ENCODE measurements at places on chromosomes 16 and 17.
A peak's percentile ranks its signal among the peaks of the same experiment; 100 is the strongest.

GRCh38 chr16:14151256-14152030, 80.3 kb downstream of the MRTFB start:
- no peak for DNase-seq

DNA sequence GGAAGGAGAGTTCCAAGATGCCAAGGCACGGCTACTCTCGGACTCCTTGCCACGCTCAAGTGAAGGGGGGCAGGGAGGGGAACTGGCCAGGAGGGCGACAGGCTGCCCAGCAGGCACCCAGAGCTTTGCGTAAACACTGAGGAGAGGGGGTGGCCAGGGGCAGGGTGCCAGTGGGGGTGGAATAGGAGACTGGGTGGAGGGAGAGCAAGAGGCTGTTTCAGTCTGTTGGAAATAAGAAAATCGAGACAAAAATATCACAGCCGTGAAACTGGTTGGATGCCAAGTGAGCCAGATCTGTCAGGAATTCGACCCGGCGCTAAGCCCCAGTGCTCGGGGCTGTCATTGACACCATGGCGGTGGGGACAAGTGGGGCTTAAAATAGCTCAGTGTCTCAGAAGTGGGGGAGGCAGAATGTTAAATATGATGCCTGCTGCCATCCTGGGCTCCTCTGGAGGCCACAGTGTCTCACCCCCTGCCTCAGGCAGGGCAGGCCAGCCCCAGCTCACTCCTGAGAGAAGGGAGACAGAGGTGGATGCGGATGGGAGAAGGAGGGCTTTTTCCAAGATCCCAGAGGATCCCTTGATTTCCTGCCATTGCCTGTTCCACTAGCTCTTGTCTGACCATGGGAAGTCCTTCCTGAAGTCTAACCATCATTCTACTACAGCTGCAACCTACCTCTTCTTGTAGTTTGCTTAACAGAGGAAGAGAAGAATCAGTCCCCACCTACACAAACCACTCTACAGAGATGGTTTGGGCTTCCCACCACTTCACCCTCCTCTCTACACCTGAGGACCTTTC, 9.5 kb downstream of the PNMT start:
- DNase-seq: no peak

DNA sequence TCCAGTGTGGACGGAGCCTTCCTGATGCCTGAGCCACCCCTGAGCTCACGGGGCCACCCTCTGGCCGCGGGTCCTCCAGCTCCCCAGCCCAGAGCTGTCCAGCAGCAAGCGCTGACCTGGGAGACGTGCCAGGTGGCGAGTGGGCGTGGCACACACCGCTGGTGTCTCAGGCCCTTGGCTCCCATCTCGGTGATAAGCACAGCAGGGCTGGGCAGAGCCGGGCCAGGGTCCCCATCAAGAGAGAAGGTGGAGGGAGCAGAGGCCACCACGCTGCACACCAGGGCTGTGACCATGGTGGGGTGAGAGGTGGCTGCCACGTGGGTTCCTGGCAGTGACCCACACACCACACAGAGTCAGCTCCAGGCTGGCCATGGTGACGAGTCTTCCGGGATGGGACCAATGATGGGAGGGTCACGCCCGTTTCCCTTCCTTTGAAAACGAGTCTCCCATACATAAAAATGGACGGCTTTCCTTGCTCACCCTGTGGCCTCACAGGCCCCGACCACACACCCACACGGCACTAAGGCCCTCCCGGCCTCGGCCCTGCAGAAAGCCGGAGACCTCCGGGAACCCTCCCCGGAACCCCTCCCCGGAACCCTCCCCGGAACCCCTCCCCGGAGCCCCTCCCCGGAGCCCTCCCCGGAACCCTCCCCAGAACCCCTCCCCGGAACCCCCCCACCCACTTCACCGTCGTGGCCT, 16.8 kb downstream of the UTS2R start:
- DNase-seq: peak; percentile 63

GRCh38 chr17:55202896-55203295, 61.9 kb upstream of the HLF start:
- DNase-seq: no peak

- no peak for DNase-seq
Measured at GRCh38 chr16:9778849-9779248, 403.4 kb downstream of the GRIN2A start.

- DNase-seq: no peak
Measured at GRCh38 chr16:13708347-13709120, 211.4 kb upstream of the ERCC4 start.

GRCh38 chr17:17151962-17152361, 54.2 kb downstream of the PLD6 start:
- peak; percentile 99 for DNase-seq

DNA sequence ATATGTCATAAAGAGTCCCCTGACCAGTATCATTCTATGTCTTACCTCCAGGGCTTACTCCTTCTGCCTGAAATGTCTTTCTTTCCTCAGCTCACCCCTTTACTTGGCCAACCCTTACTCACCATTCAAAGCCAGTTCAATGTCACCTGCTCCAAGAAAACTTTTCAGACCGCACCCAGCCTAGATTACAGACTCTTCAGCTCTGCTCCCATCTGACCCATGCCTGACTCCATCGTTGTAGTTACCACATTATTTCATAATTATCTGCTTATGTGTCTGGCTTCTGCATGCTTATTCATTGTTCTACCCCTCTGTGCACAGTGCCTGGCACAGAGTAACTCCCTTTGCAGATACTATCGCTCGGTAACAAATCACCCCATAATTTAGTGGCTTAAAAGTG, 62.5 kb upstream of the TOB1 start:
- DNase-seq: no peak

DNA sequence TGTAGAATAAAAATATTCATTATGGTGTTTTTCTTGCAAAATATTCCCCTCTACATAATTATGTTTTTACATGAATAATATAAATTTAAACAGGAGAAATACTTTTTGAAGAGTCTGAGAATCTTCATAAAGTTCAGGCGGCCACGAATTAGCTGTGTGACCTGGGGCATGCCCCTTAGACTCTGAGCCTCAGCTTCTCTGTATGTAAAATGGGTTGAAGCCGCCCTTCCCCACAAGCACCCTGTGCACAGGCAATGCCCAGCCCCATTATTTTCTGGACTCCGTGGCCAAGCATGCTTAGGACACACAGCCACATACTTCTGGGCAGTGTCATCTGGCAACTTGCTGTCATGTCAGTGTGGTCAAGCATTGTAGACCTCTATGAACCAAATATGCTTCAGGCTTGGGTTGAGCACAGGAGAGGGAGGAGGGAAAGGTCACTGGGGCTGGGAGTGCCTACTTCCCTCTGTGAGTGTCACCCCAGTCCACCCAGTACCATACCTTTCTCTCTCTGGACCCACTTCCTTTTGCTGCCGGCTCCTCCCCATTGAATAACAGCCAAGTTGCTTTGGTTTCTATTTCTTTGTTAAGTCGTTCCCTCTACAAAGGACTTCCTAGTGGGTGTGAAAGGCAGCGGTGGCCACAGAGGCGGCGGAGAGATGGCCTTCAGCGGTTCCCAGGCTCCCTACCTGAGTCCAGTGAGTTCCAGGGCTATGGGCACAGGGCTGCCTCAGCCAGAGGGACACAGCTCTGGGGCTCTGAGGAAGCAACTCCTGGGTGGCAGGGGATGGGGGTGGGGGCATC, at the start of gene LGALS9:
LGALS9 (plus strand) TSS at position 582 of the 804 bp plus-strand sequence; CDS start at position 660, 78 bp downstream.
- peak; percentile 19 for DNase-seq

DNA sequence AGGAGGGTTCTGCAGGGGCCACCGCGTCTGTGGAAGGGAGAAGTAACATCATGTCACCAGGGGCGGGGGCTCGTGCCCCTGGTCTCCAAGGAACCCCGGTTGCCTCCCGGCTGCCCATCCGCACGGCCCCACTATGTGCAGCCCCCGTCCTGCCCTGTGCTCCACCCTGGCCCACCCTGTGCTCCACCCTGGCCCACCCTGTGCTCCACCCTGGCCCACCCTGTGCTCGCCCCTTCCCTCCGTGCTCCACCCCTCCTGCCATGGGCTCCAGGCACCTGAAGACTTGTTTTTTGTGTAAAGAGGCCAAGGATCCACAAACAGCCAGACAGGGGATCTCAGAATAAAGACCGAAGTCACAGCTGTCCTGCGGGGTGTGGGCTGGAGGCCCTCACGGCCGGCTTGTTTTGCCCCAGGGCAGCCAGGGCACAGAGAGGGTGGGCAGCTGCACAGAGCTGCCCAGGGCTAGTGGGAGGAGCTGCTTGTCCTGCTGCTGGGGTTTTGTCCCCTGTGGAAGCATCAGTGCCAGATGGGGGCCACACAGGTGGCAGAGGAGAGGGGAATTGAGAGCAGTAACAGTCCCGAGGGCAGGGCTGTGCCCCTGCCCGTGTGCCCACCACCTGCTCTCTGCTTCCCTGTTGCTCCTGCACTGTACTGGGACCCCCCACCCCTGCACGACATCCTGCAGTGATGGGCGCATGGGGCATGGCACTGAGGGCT, 147.0 kb upstream of the CIBAR2 start:
- no peak for DNase-seq

DNA sequence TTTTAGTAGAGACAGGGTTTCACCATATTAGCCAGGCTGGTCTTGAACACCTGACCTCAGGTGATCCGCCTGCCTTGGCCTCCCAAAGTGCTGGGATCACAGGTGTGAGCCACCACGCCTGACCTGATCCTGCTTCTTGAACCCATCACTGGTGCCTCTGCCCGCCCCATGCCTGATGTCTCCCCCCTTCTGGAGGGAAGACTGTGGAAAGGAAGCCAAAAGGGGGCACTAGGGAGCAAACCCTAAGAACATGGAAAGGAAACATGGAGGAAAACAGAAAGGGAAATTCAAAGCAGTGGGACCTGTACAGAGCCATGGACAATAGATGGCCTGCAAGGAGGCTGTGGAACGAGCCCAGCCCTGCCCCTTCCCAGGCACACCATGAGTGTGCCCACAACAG, 31.1 kb upstream of the FASN start:
- DNase-seq: no peak

DNA sequence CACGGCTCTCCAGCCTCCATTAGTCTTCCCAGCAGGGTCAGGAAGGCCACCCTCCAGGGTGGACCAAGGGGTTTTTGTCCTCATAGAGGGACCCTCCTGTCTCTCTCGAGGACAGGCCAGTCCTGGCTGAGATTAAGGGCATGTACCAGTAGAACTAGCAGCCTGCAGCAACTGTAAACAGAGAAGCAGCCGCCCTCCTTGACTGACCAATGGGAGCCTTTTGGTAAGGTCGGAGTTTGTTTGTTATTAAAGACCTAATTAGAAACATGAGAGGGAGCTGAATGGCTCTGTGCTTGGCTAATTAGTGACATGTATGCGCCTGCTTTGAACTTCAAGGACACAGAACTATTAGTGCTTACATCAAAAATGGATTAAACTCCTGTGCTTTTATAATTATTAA, 80.0 kb downstream of the CCDC182 start:
- DNase-seq: no peak

DNA sequence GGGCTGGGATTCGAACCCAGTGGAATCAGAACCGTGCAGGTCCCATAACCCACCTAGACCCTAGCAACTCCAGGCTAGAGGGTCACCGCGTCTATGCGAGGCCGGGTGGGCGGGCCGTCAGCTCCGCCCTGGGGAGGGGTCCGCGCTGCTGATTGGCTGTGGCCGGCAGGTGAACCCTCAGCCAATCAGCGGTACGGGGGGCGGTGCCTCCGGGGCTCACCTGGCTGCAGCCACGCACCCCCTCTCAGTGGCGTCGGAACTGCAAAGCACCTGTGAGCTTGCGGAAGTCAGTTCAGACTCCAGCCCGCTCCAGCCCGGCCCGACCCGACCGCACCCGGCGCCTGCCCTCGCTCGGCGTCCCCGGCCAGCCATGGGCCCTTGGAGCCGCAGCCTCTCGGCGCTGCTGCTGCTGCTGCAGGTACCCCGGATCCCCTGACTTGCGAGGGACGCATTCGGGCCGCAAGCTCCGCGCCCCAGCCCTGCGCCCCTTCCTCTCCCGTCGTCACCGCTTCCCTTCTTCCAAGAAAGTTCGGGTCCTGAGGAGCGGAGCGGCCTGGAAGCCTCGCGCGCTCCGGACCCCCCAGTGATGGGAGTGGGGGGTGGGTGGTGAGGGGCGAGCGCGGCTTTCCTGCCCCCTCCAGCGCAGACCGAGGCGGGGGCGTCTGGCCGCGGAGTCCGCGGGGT, at the start of gene CDH1:
CDH1 (plus strand) TSS at position 247 of the 684 bp plus-strand sequence; CDS start at position 371, 124 bp downstream.
- peak; percentile 86 for DNase-seq

GRCh38 chr17:58601976-58602375, 87.5 kb upstream of the MTMR4 start:
- DNase-seq: no peak

DNA sequence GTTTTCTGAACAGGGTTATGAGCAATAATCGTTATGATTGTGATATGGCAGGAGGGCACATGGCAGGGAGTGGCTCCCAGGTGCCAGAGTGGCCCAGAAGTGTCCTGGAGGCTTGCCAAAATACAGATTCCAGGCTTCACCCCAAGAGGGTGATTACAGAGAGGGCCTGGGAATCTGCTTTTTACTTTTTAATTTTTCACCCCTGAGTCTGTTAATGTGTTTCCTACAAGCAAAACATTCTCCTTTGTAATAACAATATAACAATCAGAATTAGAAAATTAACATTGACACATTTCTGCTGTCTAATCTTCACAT, 212.4 kb downstream of the SNX29 start:
- DNase-seq: no peak

- no peak for DNase-seq
Measured at GRCh38 chr16:73066927-73067670, 19.2 kb upstream of the ZFHX3 start.

DNA sequence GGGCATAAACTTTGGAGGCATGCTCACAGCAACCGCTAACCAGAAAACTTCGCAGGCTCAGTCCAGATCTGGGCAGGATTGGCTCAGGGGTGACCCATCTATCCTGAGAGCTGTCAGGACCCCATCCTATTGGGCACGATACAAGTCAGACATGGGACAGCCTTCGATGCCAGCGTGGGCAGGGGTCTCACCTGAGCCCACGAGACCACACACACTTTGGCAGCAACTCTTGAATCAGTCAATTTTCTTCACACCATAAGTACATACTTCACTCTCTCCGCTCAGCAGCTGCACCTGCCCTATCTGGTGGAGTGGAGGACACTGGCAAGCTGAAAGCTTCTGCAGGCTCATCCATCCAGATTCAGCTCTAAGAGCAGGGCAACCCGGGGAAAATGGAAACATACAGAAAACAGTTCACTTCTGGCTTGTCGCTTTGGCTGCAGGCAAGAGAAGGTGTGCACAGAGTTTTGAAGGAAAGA, 48.3 kb downstream of the ZFHX3 start:
- no peak for DNase-seq

DNA sequence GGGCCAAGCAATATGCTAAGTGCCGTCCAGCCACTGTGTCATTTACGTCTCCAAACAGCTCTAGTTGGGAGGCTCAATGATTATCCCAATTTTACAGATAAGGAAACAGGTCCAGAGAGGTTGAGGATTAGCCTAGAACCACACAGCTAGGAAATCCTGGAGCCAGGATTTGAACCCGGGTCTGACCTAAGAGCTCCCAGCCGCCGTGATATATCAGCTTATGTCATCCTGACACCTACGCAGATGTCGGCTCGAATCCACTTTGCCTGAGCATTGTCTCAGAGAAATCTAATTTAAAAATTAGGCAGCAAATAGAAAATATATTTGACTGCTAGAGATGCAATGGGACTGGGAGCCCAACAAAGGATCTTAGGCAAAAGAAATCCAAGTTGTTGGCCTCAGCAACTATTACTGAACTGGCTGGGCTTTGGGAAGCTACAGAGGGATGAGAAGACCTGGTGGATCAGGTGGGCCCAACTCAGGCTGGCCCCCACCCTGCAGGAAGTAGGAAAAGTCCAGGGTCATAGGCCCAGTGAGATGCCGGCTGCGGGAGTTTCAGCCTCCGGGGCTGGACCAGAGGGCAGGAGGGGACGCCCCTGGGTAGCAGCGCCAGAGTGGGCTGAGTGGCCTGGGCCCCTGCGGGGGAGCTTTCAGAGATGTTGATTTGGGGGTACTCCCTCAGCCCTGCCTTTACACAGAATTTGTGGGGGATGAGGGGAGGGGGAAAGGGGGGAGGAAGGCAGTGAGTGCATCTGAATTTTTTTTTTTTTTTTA, 35.1 kb upstream of the IL21R start:
- DNase-seq: no peak

Measured in PC-3 (cell line).